ENCODE measurements at places on chromosomes 1 and 21.

- no peak for DNase-seq
Observed at GRCh38 chr1:33848205-33848937, 15.5 kb upstream of the HMGB4 start.

DNA sequence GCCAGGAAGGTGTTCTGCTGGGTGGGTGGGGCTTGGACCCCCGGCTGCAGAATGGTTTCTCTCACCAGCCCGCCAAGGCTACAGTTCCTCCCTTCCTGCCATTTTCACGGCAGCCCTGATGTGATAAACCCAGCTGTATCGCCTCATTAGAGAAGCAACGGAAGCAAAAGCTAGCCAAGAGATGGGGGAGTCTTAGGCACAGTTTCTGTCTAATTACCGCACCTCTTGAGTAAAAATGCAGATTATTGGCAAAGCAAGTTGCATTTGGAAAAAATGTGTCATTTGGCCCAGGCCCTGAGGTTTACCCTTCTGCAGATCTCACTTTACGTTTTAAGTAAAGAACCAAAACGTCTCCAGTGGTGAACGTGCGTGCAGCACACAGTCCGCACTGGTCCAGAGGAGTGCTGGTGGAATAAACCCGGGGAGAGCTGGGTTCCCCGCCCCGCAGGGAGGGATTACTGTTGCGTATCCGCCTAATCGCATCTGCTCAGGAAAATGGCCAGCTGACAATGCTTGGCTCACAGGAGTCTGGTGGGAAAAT lies 109.9 kb downstream of the GALNT2 start:
- DNase-seq, result no peak

DNA sequence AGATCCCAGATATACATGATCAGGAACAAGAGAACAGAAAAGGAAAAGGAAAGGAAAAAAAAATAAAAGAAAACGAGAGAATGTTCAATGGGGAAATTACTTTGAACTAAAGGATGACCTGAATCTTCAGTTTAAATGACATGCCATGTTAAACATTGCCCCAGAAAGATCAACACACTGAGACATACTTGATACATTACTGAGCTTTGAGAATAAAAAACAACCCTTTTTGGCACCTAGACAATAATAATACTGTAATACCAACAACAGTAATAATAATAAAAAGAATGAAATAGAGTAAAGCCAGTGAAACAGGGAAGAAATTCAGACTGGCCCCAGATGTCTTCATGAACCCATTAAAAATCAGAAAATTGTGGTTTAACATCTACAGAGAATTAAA lies 44.8 kb downstream of the CLIC6 start:
- no peak for DNase-seq

DNA sequence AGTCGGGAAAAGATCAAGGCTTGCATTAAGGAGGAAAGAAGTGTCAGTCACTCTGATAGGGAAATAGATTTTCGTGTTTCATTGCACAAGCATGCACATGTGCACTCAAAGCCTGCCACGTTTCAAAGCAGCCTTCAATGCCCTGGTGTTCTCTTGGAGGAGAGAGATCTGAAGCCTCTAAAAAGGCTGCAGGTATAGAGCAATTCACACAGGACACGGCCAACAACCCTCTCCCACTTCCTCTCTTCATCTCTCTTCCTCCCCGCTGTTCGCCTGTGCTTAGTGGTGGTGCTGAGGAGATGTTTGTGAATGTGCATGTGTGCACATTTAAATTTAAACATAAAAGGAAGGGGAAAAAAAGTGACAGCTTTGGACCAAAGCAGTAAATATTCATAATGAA lies 117.7 kb downstream of the NUF2 start:
- DNase-seq, result no peak
